ENCODE measurements at places on chromosomes 7 and 10.

DNA sequence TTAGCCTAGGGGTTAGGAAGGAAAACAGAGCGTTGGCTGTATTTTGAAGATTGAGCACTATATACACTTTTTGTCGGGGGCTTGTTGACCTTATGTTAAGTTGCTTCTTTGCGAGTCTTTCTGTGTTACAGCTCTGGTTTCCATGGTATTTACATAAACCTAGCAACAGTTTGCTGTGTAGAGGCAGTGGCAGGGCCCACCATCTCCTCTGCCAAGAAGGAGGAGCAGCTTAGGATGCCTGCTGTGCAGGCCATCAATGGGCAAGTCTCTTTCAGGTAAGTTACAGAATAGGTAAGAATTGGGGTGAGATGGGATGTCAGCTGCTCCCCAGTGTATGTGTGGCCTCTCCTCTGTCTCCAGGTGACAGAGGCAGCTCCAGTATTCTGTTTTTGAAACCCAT, 485.5 kb downstream of the LRMDA start:
- DNase-seq, result no peak

DNA sequence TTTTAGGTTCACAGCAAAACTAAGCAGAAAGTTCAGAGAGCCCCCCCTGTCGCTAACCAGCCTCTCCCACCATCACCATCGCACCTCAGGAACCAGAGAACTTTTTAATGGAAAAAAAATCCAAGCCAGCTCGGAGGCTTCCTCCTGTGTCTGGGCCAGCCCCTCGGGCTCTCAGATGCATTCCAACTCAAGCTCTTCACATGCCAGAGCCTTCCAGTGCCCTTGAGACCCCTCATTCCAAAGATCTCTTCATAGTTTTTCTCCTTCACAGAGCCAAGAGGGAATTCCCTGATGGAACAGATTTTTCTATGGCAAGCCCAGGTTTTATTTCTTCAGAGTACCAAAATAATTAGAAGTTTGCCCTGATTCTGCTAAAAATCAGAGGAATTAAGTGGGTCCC, 153.4 kb upstream of the LANCL2 start:
- DNase-seq, result no peak

GRCh38 chr7:132321387-132321786, 254.9 kb downstream of the PLXNA4 start:
- DNase-seq, result no peak

- DNase-seq, result no peak
Observed at GRCh38 chr10:119703903-119704508, 21.8 kb upstream of the INPP5F start.

DNA sequence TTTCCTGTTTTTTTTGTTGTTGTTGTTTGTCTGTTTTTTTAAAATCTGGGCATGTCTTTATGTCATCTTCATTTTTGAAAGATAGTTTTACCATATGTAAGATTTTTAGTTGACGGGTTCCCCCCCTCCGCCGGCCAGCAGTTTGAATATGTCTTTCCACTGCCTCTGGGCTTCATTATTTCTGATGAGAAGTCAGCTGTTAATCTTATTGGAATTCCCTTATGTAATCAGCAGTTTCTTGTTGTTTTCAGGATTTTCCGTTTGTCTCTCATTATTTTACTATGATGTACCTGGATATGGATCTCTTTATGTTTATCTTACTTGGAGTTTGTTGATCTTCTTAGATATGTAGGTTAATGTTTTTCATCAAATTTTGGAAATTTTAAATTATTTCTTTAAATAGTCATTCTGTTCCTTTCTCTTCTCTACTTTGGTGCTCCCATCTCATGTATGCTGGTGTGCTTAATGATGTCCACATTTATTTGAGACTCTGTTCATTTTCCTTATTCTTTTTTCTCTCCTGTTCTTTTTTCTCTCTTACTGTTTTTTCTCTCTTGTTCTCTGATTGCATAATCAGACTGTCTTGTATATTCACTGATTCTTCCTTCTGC, 9.7 kb downstream of the EXOC6 start:
- no peak for DNase-seq

DNA sequence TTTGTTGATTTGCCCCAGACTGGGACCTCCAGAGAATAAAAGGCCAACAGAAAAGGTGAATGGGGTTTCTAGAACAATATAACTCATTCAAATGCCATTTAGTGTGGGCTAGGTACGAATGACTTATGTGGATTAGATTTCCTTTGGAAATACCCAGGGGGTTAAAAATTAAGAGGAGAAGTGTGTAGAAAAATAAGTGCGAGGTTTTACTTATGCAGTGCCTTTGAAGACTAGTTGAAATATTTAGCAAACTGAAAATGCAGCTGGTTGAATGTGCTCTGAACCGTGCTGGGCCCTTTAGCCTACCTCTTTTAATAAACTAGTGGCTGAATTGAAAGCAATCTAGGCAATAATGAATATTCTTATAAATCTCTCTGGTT, 180.6 kb downstream of the LRMDA start:
- DNase-seq, result no peak

DNA sequence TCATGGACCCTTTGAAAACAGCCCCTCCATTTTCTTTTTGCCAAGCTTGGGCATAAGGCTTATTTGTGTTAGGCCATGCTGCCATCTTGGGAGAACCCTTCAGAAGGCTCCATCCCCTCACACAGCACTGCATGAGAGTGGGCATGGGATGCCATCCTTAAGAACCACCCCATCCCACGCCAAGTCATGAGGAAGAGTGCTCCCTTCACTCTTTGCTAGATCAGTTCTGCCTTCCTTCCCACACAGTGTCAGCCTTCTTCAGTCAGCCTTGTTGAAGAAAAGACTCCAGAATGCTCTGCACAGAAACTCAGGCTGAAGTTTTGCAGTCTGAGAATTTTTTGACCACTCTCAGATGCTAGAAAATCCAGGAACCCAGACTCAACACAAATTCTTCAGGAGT, 15.5 kb upstream of the CHN2 start:
- no peak for DNase-seq

DNA sequence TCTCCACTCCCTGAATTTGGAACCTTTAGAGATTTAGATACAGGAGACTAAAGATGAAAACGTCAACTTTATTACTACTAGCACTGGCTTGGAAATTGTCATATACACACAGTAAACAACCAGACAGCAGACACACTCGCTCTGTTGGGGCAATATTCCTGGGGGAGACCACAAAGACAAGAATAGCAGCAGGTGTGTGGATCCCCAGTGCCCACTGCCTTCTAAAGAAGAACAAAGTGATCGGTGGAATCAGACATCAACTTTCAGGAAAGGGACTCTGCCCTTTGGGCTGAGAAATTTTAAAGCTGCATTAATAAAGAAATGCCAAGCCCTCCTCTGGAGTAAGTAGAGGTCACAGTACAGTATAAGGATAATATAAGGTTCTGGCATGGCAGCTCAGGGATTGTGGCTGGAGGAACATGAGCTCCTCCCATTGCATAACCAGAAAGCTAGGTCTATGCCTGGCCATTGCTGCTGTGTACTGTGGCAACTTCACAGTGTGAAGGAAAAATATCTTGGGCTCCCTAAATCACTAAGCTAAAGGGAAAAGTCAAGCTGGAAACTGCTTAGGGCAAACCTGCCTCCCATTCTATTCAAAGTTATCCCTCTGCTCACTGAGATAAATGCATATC, 57.1 kb upstream of the ANKRD1 start:
- DNase-seq, result no peak

DNA sequence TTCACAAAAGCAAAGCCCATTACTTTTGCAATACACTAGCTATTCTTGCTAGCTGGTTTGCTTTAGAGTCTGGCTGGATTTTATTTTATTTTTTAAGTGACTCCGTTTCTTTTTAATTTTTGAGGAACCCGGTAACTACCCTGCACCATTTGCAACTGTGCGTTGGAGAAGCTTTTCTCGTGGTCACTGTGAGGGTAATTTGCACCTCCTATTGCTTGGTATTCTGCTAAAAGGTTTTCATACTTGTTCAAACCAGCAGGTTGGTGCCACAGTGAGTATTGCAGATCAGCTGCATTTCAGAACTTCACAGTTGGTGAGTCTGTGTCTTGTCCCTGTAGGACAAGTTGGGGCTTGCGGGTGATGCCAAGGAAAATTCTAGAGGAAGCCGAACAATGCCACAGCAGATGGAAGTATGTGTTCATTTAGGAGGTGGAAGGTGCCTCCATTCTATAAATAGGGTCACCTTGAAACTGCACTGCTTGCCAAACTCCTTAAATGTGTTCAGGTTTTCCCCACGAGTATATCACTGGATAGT, 3.9 kb upstream of the NMT2 start:
- DNase-seq, result no peak

GRCh38 chr7:116441534-116441933, 58.0 kb upstream of the CAV2 start:
- no peak for DNase-seq

DNA sequence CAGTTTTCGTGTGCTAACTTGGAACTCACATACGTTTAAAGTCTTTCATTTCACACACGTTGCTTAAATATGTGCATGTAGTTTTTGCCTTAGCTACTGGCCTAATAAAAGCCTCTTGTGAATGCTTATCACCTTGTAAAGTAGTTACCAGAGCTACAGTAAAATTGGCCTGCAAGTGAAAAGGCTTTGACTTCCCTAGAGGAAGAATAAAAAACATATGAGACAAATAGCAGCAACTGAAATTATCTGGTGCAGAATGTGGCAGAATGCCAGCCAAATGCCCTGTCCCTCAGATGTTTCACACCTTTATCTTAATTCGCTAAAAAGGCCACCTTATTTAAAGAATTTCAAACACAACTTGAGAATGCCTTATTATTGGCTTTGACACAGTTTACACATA, 28.1 kb upstream of the RPA3 start:
- DNase-seq, result no peak

GRCh38 chr7:98165827-98166667, 45.2 kb upstream of the BHLHA15 start:
- DNase-seq, result no peak

All from glomerular endothelial cell (primary cell).